ENCODE measurements at places on chromosomes 2 and 18. TPM values are rescaled to one million over a fixed set of nuclear protein-coding genes. Genes with fewer than 3 reads are reported as not detected.

- DNase-seq = no peak
These were observed 42.5 kb downstream of the SCTR start for GRCh38 chr2:119481501-119482455.

GRCh38 chr2:11123001-11123809, 32.1 kb upstream of the SLC66A3 start:
- peak; percentile 29 for DNase-seq

DNA sequence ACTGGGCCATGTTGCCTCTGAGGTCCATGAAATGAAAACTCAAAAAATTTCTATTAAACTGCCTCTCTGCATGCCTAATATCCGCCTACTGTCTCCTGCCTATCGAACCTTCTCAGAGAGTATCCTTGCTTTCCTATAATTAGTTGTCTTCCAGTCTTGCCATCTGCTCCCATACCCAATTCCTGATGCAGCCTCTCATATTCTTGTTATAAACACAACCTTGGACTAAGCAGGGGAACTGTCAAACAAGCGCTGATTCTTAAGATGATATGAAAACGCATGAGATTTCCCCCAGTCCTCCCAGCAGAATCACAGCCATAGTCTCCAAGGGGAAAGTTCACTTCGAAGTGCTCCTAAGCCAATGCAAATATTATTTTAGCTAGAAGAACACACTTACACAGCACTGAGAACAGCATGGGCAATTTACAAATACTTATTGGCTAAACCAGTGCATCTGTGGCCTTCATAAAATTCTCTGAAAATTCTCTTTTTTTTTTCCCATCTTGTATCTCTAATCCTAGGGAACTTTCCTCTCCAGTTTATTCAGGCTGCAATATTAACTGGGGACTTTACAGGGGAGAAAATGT, 471.6 kb downstream of the MBD2 start:
- no peak for DNase-seq

DNA sequence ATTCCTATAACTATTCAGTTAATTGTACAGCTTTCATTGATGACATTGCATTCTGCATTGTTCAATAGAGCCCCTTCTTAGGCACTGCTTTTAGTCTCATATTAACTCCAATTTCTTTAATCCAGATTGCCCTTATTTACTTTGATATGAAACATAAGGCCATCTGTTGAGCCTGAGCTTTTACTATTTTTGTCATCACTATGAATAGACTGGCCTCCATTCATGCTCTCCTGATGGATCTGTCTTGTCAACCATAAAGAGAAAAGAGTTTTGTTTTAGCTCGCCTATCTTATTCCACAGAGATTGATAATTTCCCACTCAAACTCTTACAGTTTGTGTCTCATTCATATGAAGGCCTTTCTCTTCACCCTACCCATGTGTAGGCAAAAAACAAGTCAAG, 159.2 kb upstream of the DTNA start:
- no peak for DNase-seq

Gene RAD51AP2
- 0.10 TPM for total RNA-seq
